ENCODE measurements at places on chromosomes 2 and 18.
A peak's percentile ranks its signal among the peaks of the same experiment; 100 is the strongest.

- no peak for DNase-seq
Observed at GRCh38 chr2:72886505-72887031, 640 bp upstream of the SPR start.

- no peak for DNase-seq
Observed at GRCh38 chr2:109367683-109368082, 238.7 kb downstream of the SH3RF3 start.

DNA sequence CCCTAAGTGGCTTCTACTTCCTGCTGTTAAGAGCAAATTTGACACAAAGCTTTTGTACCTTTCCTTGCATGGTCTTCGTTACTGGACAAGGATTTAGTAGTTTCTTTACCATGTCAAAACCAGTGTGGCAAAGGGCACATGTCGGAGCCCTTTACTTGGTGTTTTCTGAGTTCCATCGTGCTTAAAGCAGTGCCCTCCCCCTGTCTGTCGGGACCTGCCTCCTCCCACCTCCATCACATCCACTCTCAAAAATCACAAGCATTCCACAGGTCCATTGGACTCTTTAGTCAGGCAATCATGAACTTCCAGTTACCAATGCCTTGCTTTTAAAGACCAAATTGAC lies 763 bp downstream of the CCDC141 start:
- DNase-seq: no peak

DNA sequence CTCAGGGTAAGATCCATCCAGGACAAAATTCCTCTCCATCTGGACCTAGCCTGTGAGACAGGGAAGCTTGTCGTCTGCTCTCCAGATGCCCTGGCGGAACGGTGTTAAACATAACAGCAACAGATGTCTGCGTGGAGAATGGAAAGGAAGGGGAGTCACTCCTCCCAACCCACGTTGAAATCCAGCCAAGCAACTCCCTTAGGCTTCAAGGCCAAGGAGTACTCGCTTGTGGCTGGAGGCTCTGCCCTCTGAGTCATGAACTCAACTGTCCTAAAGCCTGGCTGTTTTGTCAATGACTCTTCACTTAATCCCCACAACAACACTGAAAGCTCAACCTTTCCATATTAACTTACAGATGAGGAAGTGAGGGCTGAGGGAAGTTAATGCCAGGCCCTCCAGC lies 42.2 kb downstream of the TPO start:
- no peak for DNase-seq

- DNase-seq: peak; percentile 33
Observed at GRCh38 chr2:161414042-161415033, 1.8 kb upstream of the TBR1 start.

DNA sequence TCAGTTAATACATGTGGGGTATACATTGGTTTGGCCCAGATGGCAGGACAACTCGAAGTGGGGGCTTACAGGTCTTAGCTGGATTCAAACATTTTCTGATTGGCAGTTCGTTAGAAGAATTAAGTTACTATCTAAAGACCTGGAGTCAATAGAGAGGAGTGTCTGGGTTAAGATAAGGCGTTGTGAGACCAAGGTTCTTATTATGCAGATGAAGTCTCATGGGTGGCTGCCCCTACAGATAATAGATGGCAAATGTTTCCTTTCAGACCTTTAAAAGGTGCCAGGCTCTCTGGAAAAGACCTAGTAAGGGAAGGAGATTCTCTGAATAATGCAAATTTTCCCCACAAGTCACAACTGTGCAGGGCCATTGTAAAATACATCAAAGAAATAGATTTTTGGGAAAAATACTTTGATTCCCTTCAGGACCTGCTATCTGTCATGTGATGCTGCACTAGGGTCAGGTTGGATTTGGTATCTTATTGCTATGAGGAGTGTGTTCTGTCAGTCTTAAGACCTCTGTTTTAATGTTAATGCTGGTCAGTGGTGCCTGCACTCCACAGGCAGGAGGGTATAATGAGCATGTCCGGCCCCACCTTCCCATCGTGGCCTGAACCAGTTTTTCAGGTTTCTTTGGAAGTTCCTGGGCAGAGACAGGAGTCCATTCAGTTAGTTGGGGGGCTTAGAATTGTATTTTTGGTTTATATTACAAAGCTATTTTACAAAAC lies 14.3 kb upstream of the MC5R start:
- DNase-seq: no peak

DNA sequence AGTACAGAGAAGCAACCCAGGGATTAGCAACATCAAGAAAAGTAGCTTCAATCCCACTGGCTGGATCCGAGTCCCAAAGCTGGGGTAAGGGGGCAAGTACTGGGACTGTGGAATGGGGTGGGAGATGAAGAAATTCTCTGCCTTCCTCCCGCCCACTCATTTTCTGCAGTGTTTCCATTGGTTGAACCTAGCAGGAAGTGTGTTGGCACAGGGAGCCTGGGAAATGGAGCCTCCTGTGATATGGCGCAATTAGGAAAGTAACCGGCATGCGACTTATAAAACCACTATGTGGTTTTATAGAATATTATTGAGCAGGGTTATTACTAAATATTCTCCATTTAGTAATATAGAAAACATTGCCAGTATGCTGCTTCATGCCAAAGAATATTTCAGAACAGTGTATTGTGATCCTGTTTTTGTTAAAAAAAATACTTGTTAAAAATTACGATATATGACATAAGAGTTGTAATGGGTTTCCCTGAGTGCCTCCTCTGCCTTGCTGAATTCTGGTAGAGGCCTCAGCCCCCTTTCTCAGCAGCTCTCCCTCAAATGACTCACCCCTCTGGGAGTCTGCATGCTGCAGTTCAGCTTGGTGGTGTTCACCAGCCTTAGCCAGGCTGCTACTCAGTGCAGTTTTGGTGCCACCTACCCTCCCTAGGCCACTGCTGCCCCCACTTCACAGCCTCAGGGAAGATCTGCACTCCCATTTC lies 60.5 kb downstream of the HK2 start:
- peak; percentile 86 for DNase-seq

DNA sequence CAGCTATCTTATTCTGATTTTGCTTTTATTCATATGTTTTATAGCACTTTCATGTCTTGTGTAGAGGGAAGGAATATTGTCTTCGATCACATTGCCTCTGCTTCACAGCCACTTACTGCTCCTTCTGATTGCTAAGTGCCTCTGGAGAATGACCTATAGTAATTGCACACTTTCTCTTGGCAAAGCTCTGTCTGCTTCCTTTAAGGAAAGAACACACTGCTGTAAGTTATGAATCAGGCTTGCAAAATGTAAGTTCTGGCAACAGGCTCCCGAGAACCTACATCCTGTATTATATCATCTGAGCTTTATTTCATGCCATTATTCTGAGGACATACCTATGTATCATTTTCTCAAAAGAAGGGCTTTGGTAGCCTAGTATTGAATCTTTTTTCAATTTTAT lies 170.7 kb downstream of the ZNF804A start:
- DNase-seq: peak; percentile 65

DNA sequence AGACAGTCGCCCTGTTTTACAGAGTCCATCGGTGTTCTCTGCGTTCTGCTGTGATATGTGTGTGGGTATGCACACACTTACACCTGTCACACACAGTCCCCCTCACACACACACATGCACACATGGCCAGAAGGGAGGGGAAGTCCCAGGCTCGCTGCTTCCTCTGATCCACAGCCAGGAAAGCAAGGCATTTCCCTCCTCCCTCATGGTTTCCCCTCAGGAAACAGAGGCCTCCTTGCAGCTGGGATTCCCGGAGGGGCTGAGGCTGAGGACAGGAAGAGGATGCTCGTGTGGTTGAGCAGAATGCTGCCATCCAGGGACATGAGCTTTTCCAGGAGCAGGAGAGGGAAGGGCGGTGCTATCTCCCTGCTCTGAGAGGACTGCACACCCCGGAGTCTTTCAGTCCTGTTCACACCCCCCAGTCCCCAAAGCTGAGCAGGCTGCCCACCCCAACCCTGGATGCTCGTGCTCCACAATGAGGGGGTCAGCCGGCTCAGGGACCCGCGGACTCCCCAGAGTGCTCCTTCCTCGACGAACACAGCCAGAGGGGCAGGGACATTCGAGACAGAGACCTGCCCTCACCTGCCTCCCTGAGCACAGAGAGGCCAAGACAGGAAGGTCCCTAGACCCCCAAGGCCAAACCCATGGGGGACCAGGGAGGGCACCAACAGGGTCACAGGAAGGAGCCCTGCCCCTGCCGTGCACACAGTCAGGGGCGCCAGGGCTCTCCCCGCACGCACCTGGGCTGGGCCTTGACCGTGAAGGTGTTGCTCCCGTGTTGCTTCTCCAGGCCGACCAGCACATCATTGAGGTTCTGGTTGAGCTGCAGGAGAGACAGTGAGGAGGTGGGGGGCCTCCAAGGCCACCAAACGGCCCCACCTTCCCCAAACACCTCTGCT lies 45.3 kb downstream of the BIN1 start:
- DNase-seq: no peak

- no peak for DNase-seq
Observed at GRCh38 chr2:234620018-234620417, 123.1 kb upstream of the ARL4C start.

DNA sequence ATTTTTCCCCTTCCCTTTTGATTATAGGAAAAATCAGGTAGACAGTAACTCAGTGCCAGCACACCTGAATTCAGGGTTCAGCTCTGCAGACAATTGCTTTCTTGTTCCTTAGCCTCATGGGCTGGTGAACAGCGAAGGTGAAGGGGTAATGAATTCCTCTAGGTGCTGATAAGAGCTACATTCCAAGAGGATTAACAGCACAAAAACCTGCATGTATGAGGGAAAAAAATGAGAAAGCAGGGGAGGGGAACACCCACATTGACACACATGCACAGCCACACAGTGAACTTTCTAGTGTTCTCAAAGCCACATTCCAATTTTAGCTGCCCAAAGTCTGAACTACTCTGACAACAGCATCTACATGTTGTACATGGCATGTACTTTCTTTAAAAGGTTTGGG lies 46.1 kb downstream of the SPATS2L start:
- DNase-seq: peak; percentile 84

- DNase-seq: peak; percentile 43
Observed at GRCh38 chr2:157856187-157856515, 20.0 kb downstream of the ACVR1 start.

DNA sequence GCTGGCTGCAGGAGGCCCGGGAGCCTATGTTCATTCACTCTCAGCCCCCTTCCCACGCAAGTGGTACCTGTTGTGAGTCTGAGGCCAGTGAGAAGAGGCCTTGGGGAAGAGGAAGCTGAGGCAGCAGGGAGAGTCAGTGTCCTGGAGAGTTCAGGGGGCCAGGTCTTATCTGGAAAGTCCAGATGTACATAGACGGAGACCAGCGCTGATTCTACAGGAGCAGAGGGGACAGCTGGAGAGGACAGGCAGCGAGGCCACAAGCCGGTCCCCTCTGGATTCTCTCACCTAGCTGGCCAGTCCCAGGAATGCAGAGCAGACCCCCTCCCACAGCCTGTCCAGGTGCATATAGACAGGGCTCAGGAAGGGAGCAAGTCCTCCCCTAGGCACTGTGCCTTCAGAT lies 29.1 kb upstream of the SELENOI start:
- DNase-seq: no peak

GRCh38 chr2:17538022-17538843 lies 2.3 kb upstream of the VSNL1 start:
- peak; percentile 47 for DNase-seq

DNA sequence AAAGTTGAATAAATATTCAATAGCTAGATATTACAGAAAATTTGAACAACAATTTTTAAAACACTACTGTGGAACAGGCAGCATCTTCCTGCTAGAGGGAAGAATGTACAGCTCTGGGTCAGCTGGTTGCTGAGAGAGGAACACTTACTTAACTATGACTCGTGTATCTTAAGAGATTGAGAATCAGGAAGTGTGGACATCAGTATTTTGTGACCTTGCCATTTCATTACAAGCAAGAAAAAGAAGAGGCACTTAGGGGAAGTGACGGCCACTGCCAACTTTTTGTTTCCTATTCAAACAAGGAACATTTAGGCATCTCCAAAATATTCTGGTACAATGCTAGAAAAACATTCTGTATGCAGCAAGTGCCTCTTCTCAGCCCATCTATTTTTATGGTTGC lies 45.9 kb downstream of the ITPRID2 start:
- peak; percentile 36 for DNase-seq

- no peak for DNase-seq
Observed at GRCh38 chr2:182826064-182826463, 40.4 kb downstream of the FRZB start.

GRCh38 chr2:23478087-23478932 lies 93.3 kb downstream of the KLHL29 start:
- DNase-seq: no peak

DNA sequence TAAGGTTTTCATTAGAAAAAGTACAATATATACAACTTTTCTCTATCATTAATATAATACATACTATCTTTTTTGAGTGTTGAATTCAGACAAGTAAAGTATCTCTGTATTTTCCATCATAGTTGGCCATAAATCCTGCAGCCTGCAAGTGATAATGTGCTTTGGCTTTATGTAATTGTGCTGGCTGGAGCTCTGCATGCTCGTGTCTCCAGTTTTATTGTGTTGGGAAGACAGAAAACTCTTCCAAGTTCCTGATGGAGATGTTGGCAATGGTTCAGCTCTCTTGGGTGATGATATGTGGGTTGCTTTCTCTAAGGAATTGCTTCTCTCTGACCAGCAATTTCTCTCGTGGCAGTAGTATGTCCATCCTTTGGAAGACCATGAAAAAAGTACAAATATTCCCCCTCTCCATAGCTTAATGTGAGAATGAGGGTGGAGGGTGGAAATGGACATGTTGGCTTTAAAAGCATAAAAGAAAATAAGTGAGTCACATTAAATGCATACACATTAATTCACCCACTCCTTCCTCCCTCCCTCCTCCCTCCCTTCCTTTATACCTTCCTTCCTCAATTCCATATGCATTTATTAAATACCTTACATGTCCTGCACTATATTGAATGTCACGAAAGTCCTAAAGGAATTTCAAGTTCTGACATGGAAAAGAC lies 344.2 kb downstream of the MTX2 start:
- DNase-seq: peak; percentile 68

GRCh38 chr2:39547811-39548719 lies 111.0 kb upstream of the MAP4K3 start:
- no peak for DNase-seq

DNA sequence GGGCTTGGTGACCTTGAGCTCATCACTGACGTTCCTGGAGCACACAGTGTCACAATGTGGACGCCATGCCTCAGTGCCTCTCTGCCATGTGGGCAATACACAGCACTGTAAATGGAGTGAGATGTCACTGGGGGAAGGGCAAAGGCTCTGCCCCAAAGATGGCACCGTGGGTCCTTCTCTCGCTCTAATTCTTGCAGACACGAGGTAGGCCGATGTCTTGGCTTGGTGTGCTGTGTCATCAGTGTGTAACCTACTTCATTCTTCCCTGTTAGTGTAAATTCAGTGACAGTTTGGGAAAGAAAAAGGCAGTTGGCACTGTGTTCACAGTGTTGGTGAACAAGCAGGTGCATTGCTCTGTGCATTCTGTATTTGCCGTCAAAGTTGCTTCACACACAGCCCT lies 309.3 kb upstream of the MYT1L start:
- no peak for DNase-seq

DNA sequence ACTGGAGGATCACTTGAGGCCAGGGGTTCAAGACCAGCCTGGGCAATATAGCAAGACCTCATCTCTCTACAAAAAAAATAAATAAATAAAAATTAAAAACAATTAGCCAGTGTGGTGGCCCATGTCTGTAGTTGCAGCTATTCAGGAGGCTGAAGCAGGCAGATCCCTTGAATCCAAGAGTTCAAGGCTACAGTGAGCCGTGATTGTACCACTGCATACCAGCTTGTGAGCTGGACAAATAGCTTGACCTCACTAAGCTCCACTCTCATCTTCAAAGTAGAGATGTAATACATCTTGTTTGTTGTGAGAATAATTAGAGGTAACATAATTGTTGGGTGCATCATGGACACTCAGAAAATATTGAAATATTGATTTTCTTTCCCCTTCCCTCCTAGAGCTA lies 31.1 kb upstream of the MAPRE2 start:
- DNase-seq: no peak

All from fibroblast of the aortic adventitia (primary cell).